ENCODE measurements at places on chromosomes 7 and 10. TPM values are rescaled to one million over a fixed set of nuclear protein-coding genes. Genes with fewer than 3 reads are reported as not detected.

- DNase-seq = peak; percentile 70
Observed at GRCh38 chr10:29621161-29621560, 13.6 kb downstream of the SVIL start.

DNA sequence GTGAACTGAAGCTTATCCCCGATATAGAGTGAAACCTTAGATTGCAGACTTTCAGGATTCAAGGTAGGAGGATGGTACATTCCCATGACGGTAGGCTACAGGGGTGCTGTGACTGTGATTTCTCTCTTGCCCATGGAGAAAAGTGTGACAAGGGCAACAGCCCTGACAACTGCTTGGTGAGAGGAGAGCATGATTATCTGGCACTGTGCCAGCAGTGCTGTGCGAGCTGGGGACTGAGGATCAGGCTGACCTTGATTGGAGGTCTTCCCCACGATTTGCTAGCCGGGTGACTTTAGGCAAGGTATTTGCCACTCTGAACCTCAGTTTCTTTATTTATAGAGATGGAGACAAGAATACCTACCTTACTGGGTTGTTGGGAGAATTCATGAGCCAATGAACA lies 229.5 kb downstream of the PTEN start:
- no peak for DNase-seq

FAM25C gene
- 0.92 TPM for total RNA-seq

DNA sequence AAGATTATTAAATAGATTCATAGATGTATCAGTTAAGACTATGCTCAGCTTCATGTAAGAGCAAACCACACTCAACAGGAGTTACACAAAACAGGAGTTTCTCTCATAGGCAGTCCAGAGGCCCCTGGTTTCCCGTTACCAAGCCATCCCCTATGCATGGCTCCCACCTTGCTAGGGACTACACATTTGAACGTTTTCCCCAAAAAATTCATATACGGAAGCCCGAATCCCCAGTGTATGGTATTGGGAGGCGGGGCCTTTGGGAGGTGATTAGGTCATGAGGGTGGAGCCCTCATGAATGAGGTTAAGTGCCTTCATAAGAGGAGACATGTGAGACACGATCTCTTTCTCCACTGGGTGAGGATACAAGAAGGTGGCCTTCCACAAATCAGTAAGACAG lies 29.1 kb downstream of the RSU1 start:
- DNase-seq = no peak

DNA sequence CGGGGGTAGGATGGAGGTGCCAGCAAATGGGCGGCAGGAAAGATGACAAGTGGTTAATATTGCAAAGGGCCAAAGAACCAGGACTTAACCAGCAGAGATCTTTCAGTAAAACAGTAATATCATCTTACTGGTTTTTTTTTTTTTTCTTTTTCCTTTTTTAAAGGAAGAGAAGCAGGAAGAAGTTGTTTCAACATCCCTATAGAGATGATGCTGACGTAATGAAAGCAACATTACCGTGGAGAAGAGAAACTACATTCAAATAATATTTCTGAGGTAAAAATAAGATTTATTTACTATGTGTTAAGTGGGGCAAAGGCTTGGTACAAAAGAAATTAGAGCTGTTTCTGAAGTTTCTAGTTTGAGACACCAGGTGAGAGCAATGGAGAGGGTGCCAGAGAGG lies 11.0 kb downstream of the MINDY3 start:
- no peak for DNase-seq

DNA sequence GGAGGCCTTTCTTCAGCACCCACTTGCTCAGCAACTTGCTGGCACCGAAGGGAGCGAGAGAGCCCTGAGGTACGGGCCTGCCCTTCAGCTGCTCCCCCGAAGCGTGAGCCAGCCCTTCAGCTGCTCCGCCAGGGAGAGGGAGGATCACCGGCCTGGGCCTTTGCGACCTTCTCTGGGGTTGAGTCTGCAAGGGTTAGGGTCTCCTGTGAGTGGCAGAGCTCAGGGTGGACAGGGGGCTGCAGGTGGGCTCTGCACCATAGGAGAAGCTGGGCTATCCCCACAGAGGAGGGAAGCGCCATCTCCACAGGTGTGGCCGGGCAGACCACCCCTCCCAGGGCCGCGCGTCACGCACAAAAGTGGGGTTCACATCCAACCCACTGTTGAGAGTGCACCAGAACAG lies 490.6 kb upstream of the FOXK1 start:
- DNase-seq = no peak

DNA sequence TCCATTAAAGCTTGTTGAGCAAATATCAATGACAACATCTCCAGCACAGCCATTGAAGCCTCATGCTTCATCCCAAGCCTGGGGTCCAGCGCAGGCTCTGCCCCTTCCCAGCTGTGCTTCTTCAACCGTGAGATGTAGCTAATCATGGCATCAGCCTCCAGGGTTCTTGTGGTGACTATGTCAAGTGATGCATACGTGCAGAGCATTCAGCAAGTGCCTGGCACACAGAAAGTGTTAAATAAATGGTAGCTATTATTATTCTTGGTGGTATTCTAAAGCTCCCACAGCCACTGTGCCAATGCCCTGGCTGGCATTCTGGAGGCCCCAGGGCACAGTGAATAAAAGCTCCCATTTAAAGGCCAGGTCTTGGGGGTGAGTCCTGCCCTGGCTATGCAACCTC lies 146.6 kb downstream of the WDR11 start:
- no peak for DNase-seq

INA gene
- total RNA-seq = 1.5 TPM

GRCh38 chr10:92517034-92517655 lies 56.7 kb downstream of the IDE start:
- peak; percentile 47 for DNase-seq

ELFN1 gene
- total RNA-seq = 0.10 TPM

NEUROD6 gene
- total RNA-seq = not detected

DNA sequence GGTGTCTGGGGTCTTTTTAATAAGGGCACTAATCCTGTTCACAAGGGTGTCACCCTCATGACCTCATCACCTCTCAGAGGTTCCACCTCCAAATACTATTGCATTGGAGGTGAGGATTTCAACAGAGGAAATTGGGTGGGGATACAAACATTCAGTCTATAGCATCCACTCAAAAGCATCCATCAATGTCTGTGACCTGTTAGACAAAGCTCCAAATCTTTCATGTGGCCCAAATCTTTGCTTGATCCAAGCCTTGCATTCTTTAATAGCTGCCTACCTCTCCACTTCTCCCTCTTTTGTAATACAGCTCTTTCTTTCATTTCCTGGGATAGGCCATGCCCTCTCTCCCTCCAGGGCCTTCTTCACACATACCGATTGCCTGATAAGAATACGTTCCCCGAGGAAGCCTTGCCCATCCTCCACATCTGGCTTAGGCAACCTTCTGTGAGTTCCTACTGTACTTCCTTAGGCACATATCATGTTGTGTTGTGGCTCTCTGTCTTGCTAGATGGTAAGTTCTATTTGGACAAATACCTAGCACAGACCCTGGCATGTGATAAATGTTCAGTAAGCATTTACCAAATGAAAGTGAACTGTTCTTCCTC lies 66.1 kb downstream of the CREM start:
- DNase-seq = peak; percentile 18

OR2A42 gene
- not detected for total RNA-seq

GRCh38 chr10:99531026-99531695 lies 1.6 kb upstream of the NKX2-3 start:
- no peak for DNase-seq

GRCh38 chr7:2170576-2171521 lies 61.9 kb downstream of the MAD1L1 start:
- DNase-seq = no peak

AKR1C4 gene
- not detected for total RNA-seq

- DNase-seq = no peak
Observed at GRCh38 chr7:45927721-45928120, 6.6 kb upstream of the IGFBP3 start.

OR6B1 gene
- total RNA-seq = not detected

GRCh38 chr10:35268323-35268722 lies 68.0 kb upstream of the CCNY start:
- no peak for DNase-seq

DNA sequence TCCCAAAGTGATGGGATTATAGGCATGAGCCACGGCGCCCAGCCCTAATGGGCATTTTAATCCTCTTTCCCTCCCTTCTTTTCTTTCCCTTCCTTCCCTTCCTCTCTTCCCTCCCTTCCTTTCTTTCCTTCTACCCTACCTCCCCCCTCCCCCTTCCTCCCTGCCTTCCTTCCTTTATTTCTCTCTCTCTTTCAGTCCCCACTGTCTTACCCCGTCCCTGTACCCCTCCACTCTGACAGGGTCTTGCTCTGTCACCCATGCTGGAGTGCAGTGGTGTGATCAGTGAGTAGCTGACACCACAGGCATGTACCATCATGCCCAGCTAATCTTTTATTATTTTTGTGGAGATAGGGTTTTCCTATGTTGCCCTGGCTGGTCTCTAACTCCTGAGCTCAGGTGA lies 24.2 kb downstream of the LCOR start:
- peak; percentile 46 for DNase-seq

DNA sequence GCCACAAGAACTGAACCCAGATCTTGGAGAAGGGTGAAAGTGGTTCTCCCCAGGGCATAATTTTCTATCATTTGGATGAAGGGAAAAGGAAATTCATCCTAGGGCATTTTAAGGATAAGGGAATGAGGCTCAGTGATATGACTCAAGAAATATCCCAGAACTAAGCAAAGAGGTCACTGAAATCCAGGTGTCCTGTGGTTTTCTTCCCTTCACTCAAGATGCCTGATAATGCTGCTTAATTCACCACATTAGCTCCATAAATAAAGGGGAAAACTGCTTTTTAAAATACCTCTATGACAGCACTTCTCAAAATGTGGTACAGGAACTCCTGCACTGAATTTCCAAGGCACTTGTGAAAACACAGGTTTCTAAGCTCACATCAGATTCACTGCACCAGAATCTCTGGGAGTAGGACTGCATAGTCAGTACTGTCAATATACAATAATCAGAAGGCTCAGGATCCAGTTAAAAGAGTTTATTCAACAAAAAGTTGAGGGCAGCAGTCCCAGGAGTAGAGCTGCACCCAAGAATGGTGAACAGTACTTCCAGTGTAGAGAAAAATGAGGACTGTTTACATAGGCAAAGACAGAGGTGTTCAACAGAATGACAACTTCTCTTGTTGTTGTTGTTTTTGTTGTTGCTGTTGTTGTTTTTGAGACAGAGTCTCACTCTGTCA lies 2.9 kb downstream of the IFIT3 start:
- no peak for DNase-seq

- peak; percentile 77 for DNase-seq
Observed at GRCh38 chr10:102604439-102604841, 39.8 kb upstream of the TRIM8 start.

DNA sequence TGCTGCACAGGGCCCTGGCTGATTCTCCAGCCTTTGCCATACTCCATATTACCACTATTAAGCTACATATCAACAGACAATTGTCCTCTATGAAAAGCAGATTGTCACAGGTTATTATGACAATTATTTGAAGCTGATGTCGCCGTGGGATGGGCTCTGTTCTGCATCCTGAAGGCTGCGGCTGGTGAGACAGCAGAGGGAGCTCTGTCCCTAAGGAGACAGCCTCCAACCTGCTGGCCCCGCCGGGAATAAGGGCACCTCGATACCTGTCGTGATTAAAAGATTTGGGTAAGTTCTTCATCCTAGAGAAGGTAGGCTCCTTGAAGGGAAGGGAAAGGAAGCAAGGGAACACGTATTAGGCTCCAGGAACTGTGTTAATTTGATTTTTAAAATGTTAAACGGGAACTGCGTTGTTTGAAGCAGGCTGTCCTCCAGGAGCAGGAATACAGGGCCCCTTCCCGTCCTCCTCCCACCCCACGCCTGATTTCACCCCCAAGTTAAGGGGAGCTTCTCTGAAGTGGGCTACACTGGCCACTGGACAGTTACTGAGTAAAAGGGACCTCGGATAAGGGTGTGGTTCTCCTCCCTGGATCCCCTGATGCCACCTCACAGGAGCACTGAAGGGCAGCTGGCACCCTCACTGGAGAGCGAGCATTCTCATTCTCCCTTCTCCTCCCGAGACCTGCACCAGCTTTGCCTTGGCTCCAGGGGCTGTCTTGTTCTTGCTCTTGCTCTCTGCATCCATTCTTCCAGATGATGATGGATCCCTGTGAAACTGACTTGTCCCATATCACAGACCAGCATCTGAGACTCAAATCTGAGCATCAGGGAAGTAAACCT lies 11.8 kb upstream of the TIAL1 start:
- no peak for DNase-seq

DNA sequence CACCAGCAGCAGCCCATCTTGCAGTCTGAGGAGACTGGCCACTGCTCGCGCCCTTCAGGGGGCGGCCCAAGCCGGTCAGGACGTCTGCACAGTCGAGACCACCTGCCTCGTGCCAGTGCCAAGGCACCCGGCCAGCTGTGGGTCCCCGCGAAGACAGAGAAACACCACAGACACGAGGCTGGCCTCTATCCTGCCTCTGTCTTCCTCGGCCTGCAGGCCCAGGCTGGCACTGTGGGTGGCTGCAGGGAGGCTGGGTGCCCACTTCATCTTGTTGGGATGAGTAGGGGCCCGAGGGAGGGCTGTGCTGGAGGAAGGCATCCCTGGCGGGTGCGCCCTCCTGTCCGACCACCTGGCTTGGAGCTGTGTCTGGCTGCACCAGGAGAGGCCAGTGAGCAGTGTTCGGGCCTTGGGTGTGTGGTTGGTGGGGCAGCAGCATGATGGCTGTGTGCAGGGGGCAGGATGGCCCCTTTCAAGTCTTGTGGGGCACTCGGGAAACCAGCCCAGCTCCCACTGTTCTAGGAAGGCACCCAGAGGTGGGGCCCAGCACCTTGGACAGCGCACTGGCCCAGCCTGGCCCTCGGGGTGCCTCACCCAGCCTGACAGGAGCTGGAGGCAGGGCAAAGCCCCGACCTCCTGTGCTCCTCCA lies 7.3 kb downstream of the DPYSL4 start:
- DNase-seq = no peak

GRCh38 chr7:2958416-2959102 lies 85.1 kb downstream of the CARD11 start:
- no peak for DNase-seq

DNA sequence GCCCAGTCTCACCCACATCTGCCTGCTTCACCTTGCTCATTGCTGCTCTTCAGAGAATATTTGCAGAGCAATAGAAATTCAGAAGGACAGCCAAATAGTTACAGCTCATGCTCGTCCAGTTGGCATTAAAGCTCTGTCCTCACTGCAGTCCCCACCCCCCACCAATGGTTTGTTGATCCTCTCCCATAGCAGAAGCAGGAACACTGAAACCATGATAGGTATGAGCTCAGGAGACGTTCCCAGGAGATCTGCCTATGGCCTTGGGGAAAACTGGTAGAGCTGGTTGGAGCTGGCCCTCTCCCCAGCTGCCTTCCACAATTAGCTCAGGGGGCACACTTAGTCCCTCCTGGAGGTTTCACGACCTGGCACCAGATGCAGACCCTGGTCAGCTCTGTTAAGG lies 68.6 kb upstream of the KMT2C start:
- DNase-seq = no peak
